ENCODE measurements at places on chromosomes 12 and 14.

GRCh38 chr12:117040496-117040895, 58.7 kb downstream of the TESC start:
- DNase-seq = no peak

DNA sequence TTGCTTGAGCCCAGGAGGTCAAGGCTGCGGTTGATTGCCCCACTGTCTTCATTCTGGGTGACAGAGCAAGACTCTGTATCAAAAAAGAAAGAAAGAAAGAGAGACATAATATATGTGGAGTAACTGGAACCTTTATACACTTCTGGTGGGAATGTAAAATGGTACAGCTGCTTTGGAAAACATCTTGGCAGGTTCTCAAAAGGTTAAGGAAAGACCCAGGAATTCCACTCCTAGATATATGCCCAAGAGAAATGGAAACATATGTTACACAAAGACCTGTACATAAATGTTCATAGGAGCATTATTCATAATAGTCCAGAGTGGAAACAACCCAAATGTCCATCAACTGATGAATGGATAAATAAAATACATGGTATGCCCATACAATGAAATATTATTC, 7.2 kb downstream of the RBMS2 start:
- DNase-seq = no peak

GRCh38 chr12:13242936-13243335, 46.4 kb downstream of the EMP1 start:
- no peak for DNase-seq

DNA sequence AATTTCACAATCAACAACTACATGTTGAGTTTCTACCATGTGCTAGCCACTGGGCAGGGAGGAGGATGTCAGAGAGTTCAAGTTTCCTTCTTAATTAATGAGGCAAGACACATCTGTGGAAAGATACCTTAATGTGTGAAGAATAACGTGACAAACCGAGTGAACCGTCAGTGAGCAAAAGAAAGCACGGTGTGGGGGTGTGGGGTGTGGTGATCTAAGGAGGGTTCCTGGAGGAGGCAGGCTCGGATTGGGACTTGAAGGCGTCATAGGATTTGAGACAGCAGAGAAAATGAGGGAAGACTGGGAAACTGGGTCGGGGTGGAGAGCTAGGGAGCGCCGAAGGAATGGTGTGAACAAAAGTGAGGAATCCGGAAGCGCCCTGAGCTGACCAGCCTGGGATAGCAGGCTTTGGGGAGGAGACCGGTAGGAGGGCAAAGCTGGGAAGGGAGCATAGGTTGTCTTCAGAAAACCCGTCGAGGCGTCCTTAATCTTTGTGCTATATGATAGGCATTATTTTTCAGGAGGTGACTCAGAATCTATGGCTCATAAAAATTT, 22.3 kb downstream of the GALNT8 start:
- DNase-seq = no peak

GRCh38 chr14:104393898-104394381, 185.6 kb upstream of the C14orf180 start:
- no peak for DNase-seq

DNA sequence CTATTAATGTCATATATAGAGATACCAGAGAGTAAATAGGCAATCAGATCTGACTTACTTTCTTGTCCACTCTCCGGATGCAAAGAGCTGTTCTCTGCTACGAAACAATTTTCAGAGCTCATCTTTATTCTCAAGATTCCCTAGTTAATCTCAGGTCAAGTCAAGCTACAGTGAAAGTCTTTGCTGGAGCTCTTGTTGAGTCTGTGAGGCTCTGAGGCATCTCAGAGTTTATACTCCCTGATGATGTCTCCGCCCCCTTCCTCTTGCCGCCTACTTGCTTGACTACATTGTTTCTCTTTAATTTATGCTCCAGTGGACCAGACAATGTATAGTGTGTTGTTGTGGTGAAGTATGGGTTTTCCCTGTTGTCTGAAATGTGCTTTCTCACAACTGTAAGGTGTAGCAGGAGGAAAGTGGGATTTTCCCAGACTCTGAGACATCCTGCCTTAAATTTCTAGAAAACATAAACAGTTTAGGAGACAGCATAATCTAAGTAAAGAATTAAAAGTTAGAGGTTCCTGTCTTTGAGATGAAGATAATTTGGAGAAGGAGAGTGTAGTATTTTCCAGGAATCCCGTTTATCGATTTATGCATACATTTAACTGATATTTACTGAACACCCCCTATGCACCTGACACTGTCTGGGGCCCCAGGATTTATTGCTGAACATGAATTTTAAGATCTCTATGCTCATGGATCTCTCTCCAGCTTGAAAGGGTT, at the start of gene CD69:
TSS of gene CD69 (minus strand) at position 203 of the 720 bp plus-strand sequence. CDS start at position 122, 81 bp downstream.
- no peak for DNase-seq

DNA sequence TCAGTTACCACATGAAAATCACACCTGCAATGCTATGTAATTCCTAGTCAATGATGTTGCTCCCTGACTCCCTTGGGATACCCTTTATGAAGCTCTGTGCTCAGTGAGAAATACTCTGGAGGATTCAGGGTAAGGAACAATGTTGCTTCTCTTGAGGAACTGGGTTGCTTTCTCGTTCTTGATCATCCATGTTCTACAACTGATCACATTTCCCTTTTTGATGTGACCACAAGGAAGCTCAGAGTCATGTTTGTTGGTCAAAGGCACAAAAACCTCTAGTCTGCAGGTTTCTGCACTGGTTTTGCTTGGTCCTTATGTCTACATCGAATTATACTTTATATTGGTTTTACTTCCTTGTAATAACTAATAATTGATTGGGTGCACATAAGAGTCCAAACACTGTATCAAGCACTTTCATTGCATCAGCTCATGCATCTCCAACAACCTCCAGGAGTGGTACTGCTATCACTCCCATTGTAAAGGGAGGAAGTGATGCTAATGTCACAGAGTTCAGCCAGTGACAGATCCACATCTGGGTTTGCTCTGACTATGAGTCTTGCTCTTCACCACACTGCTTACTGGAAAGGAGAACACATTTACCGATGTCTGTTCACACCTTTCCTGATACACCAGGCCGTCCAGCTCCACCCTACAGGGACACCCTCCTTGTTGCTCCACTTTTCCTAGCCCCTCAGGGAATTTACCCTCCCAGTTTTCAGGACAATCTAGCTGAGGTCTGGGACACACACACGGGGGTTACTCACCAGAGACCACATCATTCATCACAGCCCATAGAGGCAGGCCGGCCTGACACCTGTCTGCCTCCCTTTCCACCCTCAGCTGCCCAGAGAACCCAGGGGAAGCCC, 41.0 kb downstream of the CMKLR1 start:
- DNase-seq = no peak

DNA sequence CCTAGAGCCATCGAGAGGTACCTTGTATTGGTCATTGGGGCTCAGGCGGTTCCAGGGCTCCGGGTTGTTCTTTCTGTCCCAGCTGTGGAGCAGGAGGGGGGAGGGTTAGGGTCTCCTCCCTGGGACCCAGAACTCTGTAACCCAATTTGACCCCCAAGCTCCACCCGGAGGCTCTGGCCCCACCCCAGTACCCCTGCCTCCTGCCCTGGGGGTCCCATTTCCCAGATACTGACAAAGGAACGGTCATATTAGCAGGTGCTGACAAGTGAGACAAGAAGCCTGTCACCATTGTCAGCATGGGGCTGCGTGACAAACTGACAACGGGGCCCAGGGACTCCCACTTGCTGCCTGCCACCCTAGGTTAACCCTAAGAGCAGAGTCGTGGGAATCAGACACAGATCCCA, 6.2 kb downstream of the SHMT2 start:
- DNase-seq = no peak

DNA sequence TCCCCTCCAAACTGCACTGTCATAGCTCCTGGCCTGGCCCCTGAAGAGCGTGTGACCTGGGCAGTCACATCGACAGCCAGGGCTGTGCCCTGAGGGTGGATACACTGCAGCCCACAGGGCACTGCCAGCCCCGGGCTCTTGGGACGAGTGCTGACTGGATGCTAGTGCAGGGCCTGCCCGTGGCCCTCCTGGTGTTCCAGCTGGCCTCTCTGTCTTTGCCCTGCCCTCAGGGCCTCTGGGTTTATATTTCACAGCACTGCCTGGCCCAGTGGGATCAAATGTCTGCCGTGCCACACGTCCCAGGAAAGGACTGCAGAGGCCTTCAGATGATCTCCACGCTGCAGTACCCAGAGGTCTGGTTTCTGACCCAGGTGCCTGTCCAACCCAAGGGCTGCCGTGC, 10.1 kb upstream of the CCDC197 start:
- DNase-seq = no peak

DNA sequence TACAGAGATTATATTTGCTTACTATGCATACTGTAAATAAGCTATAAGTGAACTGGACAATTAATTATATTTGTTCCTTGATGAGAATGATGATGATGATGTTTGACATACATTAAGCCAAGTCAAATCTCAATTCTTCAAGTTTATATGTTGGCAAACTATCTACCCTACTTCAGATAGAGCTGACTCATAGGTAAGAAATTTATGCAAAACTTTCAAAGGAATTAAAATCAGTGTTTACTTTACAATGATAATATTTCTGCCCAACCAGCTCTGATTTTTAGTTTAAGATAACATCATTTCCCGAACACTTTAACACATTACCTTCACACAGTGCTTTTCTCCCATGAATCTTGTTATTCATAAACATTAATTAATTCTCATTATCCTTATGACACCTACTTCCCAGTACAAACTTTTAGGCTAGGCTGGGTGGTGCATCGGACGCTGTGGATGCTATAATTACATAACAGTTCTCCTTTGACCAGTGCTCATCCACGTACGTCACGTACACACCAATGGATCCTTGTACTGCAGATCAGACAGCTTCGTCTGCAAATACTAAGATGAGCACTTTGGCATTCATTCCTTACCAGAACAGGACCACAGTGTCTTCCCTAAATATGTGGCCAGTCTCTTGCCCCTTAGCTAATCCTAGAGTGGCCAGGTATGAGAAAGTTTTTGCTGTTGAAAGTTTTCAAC, 18.3 kb downstream of the BMP4 start:
- no peak for DNase-seq

DNA sequence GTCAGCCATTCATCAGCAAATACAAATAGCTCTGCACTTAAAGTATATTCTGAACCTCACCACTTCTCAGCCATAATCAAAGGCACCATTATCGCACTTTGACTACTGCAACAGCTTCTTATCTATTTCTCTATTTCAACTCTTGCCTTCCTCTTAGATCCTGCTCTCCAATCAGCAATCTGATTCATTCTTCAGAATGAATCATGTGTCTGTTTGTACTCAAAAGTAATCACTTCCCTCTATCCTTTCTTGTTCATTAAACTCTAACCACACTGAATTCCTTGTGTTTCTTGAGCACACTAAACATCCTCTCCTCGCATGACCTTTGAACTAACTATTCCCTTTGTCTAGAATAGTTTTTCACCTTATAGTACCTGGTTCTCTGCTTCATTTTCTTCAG, 12.8 kb upstream of the OR4E1 start:
- no peak for DNase-seq

DNA sequence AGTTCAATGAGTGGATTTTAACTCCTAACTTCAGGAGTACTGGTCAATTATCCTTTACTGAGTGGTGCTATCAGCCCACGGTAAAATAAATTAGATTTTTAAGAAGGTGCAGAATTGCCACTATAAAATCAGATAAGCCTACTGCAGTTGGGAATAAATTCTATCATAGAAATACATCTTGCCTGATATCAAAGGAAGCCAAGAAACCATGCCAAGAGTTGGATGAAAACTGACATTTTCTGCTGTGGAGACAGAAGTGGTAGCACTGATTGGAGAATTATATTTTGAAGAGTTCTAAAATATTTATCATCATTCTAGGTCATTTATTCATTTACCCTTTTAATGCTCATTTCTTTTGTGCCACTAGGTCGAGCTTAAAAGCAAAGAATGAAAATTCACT, 465.1 kb downstream of the APAF1 start:
- DNase-seq = no peak

- no peak for DNase-seq
These were observed 207.2 kb downstream of the ZFP36L1 start for GRCh38 chr14:68585690-68586089.

DNA sequence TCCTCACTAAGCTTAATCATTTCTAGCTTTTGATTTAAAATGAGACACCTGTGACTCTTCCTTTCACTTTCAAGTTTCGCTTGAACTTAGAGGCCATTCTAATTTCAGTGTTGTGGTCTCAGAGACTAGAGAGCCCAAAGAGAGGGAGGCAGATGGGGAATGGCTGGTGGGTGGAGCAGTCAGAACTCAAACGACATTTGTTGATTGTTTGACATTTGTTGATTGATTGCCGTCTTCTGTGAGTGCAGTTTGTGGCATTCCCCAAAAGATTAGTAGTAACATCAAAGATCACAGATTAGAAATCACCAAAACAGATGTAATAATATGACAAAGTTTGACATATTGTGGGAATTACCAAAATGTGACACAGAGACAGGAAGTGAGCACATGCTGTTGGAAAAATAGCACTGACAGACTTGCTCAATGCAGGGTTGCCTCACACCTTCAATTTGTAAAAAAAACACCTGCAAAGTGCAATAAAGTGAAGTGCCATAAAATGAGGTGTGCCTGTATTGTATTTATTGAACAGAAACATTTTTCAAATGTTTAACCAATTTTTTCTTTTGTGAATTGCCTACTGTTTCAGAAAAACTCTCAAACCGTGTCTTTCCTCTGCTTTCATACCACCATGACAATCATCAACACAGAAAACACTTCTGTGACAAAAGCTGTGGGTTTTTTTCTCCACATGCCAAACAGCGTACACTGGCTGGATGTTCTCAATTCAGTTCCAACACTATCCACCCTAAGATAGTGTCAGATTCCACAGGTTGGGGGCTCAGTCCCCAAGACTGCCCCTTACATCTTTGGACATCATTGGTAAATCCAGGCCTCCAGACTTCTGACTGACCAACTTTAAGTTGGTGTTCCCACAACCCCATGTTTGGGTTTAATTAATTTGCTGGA, 376.3 kb upstream of the RGS6 start:
- DNase-seq = no peak
